ENCODE measurements at places on chromosomes 12 and 14. TPM values are rescaled to one million over a fixed set of nuclear protein-coding genes. Genes with fewer than 3 reads are reported as not detected.

GRCh38 chr14:33618361-33619105 is 332.3 kb downstream of the EGLN3 start:
- DNase-seq, result no peak

DNA sequence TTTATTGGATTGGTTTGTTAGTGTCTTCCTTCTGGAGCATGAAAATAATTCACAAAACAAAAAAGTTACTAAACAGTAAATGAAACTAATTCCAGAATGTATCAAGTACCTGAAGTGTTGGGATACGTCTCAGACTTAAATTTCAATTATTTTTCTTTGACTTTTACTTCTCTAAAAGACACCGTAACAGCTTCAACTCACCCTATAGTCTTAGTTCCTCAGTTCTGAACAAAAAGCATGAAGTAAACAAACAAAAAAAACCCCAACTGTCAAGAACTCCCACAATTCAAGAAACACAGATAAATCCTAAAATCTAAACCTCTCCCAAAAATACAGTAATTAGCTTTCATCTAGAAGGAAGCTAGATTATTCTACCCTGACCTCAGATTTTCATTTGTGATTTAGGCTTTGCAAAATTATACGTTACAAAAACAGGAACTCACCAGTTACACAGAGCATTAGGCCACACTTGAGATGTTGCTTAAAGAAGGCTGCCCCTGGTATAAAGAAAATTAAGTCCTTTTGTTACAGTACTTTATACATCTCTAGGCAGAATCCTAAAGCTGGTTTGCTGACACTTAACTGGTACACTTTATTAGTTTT is 10.2 kb downstream of the HEATR5A start:
- DNase-seq, result no peak

GRCh38 chr12:47578836-47579235 is 127.0 kb downstream of the RPAP3 start:
- no peak for DNase-seq

- DNase-seq, result no peak
Observed at GRCh38 chr12:56230432-56231183, 757 bp downstream of the SLC39A5 start.

The CISTR gene
- polyA plus RNA-seq, result not detected

- DNase-seq, result no peak
Observed at GRCh38 chr14:94054401-94054800, 26.6 kb downstream of the DDX24 start.

DNA sequence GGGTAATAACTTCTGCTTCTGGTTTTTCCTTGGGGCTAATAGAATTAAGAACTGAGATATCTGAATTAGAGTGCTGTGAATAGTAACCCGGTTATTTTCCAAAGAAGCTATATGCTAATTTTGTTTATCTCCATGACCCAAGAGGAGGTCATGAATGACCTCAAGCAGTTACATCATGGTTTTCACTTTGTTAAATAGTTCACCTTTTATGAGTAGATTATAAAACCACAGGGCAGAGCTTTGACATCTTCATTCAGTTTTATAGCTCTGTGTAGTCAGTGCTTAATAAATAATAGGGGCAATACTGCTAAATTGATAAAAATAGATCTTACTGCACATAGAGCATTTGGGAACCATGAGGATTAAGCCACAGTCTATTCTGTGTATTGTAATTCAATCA is 462.2 kb downstream of the LRIG3 start:
- peak; percentile 43 for DNase-seq

The SRRM4 gene
- not detected for polyA plus RNA-seq

GRCh38 chr12:115847398-115847797 is 430.1 kb downstream of the MED13L start:
- no peak for DNase-seq

The KRT2 gene
- not detected for polyA plus RNA-seq

The CNTN1 gene
- polyA plus RNA-seq, result 0.11 TPM

GRCh38 chr12:47585507-47585906 is 120.3 kb downstream of the RPAP3 start:
- no peak for DNase-seq

The CPM gene
- 5.8 TPM for polyA plus RNA-seq

DNA sequence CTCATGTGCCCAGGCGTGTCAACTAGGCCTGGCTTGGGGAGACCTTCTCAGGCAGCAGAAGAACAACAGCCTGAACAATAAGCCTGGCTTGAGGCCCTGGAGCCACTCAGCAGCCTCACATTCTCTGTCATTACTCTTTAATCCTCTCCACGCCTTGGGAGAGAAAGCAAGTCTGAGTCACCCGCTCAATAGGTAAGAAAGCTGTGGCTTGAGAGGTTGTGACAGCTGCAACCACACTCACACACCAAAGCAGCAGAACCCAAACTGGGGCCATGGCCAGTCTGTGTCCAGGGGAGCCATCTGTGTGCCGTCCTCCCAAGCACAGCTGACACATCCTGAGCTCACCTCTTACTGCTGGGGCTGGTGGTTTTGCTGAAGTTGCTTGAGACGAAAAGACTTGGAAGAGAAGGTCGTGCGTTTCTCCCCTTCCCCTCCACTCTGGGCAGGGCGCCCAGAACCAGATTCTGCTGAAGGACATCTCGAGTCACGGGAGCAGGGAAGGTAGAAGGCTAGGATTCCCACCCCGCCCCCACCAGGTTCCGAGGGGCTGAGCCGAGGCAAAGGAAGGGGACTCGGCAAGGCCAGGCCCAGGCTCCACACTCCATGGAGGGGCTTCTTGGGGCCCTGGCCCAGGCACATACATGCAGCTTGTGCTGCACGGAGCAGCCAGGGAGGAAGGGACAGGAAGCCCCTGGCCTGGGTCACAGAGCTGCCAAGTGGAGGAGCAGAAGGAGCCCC is 5.5 kb downstream of the TMEM63C start:
- no peak for DNase-seq

The PAH gene
- not detected for polyA plus RNA-seq

The OAS3 gene
- 3.7 TPM for polyA plus RNA-seq

DNA sequence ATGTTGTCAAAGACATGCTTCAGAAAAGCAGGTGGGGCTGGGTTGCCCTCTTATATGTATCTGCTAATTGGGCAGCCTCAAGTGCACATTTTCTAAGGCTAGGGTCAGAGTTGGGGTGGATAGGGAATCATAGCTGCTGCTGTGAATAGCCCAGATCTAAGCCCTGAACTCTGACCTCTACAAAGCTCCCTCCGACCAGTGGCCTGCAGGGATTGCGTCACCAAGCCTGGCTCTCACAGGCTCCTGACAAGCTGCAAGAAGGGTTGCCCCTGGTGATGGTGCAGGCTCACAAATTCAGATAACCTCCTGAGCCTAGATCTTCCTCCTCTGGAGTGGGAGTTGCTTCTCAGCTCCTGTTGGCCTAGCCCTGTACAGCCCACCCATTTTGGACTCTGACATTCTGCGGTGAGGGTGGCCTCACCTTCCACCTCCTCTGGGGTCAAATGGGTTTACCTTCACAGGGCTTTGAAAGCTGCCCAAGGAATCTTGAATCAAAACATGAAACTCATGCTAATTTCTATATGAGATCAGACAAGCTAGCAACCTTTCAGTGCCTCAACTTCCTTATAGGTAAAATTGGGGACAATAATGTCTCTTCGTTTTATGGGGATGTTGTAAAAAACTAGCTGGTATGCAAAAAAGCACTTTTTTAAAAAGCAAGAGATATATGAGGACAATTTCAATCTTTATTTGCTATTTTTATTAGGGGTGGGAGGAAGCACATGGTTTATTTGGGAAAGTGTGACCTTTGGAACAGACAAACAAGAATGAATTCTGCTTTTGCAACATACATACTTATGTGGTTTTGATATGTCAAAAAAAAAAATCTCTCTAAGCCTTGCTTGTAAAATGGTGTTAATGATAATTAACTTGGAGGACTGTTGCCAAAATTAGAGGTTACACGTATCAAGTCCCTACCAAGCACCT is 4.9 kb upstream of the SUSD6 start:
- no peak for DNase-seq

- no peak for DNase-seq
Observed at GRCh38 chr14:29558516-29558915, 369.1 kb downstream of the PRKD1 start.

- no peak for DNase-seq
Observed at GRCh38 chr12:2984249-2984648, 25.1 kb downstream of the TEAD4 start.

The CELA1 gene
- not detected for polyA plus RNA-seq

The DLGAP5 gene
- polyA plus RNA-seq, result 18.3 TPM
